ENCODE measurements at places on chromosomes 1 and 21.

- DNase-seq: peak; percentile 20
Observed at GRCh38 chr1:211323156-211324063, 3.2 kb upstream of the TRAF5 start.

DNA sequence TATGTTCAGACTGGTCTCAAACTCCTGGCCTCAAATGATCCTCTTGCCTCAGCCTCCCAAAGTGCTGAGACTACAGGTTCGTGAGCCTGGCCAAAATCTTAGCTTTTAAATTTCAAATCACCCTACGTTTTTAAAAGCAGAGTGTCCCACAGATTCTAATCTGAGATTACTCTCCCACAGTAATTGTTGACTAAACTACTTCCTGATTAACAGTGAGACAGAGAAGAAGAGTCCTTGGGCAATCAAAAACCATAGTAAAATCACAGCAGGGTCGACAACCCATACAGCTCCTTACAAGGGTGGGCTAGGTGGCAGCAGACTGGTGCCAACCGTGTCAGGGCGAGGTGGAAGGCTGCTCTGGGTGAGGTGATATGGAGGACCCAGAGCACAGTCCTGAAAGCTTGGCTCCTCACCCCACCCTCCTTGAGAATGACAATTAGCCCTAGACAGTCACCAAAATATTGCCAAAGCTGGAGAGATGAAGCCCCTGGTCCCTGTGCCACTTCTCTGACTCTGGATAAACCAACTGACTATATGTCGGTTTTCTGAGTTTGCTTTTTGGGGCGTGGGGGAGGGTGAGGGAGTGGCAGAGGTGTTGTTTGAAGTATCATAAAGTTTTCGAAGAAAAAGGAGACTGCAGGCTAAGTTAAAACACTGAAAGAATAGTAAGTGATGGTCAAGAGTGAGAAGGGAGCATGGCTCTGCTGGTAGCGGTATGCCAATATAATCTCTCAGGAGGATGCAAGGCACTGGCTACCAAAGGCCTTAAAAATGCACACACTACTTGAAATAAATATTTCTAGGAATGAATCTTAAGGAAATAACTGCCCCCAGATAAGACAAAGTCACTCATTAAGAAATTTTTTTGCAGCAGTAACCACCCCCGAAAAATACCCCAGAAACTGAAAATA lies 86.8 kb downstream of the SLC45A1 start:
- no peak for DNase-seq

- DNase-seq: peak; percentile 18
Observed at GRCh38 chr1:101316256-101316655, 79.4 kb downstream of the S1PR1 start.

DNA sequence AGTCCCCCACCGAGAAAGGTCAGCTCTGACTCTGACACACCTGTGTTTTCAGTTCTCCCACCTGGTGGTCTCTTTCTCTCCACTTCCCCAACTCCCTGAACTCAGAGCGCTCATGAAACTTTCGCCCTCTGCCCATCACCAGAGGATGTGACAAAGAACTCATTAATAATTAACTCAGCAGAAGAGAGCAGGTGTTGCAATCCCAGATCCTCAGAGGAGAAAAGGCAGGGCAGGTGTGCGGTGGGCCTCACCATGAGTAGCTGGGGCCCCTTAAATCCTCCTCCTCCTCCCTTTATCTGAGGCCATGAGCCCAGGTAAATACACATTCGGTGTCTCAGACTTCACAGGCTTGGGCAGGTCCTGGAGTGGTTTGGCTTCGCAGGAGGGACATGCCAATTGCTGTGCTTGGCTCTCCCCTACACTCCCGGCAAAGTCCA lies 1.7 kb upstream of the LAMB3 start:
- DNase-seq: no peak

DNA sequence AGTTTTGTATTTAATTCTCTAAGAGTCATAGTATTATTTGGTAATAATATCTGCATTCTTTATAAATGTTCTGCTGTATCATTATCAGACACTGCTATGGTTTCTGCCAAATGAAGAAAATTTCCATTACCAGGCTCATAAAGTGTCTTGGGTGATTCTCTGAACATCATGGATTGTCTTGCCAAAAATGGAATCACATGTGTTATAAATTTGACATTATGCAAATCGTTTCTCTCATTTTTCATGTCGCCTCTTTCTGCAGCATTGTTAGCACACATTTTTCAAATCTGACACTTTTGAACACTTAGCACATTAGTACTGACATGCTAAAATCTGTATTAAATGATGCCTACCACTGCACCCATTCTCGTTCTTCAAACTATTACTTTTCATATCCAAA lies 74.2 kb upstream of the NEK7 start:
- no peak for DNase-seq

DNA sequence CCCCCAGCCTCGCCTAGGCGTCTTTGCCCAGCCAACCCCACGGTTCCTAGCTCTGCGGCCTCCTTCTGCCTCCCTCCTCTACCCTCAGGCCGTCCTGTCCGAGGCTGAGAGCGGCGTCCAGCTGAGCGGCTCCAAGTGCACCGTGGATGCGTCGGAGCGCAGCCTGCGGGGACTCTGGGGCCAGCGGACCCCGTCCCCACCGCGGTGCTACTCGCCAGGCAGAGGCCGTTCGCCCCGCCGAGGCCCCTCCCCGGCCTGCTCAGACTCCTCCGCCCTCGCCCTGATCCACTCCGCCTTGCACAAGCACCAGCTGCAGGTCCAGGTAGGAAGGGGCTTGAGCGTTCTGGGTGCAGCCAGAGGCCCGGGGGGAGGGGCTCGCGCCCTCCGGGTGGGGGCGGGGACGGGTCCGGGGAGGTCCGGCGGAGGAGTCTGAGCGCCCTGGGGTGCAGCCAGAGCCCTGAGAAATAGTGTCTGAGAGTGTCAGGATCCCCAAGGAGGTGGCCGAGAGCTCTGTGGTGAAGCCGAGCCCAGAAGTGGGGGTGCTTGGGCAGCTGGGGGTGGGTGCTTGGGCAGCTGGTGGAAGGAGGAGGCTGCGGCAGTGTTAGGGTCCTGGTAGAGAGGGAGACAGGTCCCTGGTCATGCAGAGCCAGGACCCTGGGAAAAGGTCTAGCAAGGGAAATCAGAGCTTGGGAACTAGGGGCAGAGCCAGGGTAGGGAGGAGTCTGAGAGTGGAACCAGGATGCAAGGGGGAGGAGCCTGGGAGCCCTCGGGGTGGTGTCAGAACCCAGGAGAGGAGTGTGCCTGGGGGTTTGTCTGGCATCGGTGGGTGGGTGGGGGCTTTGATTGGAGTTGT lies 3.2 kb upstream of the NBPF3 start:
- DNase-seq: no peak

- no peak for DNase-seq
Observed at GRCh38 chr1:165075725-165076370, 280.7 kb downstream of the LMX1A start.

DNA sequence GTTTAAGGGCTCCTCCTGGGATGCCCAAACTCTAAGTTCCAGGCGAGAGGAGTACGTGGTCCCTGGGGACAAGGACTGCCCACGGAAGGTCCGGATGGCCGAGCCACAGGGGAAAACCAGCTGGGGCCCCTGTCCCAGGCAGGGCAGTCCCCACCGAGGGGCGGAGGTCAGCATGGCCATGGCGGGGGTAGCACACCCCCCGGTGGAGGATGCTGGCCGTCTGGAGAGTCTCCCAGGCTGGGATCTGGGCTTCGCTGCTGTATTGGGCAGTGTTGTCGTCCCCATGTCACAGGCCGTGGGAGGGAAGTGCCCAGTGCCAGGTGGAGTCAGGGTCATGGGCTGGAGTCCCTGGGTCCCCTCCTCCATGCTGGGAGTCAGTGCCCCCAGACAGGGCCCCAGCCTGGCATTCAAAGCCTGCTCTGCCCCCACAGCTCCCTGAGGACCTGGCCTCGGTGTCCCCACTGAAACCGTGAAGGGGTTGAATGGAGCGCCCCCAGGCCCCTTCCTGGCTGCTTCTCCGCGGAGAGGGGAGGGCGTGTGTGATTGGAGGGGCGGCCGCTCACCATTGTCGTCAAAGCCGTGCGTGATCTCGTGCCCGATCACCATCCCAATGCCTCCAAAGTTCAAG lies 6.8 kb downstream of the PRXL2B start:
- DNase-seq: no peak

DNA sequence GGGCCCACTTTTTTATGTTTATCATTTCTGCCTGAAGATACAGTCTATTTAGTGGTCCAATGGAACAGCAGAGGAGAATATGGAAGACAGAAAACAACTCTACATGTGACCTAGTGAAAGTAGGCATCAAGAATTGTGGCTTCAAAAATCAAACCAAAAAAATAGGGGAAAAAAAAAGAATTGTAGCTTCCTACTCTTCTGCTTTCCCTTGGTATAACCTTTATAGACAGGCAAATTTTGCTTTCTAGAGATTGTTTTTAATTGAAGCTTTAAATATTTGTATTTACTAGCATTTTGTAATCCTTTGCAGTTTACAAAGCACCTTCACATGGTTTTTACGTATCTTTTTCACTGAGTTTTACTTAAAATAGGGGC lies 14.3 kb downstream of the PDIK1L start:
- no peak for DNase-seq

GRCh38 chr1:179156026-179156425 lies 73.5 kb downstream of the ABL2 start:
- no peak for DNase-seq

DNA sequence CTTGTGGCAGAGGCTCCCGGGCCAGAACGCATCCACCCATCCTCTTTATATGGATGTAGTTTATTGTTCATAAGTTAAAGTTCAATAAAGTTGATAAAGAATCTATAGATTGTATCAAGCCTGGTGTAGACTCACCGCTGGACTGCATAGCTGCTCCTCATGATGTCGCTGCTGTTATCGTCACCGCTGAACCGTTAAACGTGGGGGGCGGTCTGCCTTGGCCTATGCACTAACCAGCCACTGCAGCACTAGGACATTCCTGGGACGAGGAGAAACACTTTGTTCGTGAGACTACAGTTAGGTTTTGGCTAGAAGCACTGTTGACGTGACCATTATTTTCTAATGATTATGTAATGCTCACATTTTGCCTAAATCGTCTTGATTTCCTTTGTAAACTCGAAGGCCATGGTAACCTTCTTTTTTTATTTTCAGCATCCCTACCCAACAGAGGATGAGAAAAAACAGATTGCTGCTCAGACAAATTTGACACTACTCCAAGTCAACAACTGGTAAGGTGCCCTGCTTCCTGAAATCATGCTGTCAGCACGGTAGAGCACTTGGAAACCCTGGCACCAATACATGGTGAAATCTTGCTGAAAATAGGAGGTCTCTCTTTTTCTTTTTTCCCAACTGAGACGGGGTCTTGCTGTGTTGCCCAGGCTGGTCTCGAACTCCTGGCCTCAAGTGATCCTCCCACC lies 50.2 kb downstream of the PKNOX1 start:
- no peak for DNase-seq

Measured in DMS79 (cell line).